ENCODE measurements at places on chromosomes 1 and 21.

DNA sequence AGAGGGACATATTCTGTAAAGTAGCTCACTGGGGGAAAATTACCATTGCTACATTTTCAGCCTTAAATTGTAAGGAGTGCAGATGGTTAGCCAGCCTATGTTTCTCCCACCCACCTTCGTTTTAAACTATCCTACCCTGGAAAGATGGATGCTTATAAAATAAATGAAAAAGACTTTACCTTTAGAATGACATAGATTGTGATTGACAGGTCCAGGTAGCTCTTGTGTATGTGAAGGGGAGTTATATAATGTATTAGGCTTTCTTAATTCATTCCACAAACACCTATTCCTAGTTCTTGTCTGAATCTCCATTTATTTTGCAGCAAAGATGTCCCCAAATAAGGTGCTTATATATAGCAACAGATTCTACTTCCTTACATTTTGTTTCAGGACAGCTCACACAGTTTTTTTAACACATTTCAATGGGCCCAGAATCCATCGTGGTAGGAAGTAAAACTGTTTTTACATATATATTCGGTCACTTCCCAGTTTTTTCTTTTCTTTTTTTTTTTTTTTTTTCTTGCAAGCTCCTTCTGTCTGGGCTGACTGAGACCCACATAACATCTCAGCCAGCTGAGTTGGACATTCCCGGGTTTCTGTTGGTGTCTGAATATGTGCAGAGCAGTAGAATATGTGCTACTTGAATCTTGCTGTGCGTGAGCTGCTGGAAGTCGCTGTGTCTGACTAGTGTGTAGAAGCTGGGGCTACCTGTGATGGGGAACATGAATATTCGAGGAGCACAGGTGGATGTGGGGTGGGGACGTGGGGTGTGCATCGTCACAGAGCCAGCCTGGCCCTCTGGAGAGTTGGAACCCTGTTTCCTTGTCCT lies 27.8 kb downstream of the UCK2 start:
- DNase-seq = no peak

GRCh38 chr1:201299968-201300367 lies 16.7 kb downstream of the PKP1 start:
- DNase-seq = no peak

DNA sequence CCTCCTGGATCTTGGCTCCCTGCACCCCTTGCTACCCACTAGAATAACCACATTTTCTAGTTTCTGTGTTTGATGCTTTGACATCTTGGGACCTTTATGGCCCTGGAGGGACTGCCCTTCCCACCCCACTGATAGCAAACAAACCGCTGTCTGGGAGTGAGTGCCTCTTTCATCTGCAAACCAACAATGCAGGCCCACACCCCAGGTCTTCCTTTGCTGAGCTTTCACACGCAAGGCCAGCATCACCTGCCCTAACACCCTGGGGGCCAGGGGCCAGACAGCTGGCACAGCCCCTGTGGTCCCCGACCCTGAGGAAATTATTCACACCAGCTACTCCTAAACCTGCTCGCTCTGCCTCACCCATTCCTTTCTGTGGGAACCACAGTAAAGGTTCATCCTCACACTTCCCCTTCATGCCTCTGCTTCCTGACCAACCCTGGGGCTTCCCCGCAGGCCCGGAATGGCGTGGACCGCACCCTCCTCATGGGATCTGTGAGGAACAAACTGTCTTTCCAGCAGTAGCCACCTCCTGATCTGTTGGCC lies 15.4 kb downstream of the SLC2A7 start:
- DNase-seq = no peak

DNA sequence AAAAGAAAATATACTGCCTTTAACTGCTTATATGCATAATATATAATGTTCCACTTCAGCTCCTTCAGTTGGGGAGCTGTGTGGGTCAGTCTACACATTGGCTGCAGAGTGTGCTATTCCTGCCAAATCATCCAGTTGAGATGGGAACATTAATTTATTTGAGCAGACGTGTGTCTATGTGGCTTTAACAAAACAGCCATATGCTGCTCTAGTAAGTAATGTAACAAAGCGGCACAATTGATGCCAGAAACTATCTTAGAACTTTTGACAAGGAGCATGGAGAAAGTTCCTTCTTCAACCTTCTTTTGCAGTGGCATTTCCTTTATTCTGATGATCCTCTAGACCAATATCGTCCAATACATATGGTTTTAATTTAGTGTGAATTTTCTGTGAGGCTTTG lies 285.9 kb upstream of the C1orf87 start:
- DNase-seq = no peak

DNA sequence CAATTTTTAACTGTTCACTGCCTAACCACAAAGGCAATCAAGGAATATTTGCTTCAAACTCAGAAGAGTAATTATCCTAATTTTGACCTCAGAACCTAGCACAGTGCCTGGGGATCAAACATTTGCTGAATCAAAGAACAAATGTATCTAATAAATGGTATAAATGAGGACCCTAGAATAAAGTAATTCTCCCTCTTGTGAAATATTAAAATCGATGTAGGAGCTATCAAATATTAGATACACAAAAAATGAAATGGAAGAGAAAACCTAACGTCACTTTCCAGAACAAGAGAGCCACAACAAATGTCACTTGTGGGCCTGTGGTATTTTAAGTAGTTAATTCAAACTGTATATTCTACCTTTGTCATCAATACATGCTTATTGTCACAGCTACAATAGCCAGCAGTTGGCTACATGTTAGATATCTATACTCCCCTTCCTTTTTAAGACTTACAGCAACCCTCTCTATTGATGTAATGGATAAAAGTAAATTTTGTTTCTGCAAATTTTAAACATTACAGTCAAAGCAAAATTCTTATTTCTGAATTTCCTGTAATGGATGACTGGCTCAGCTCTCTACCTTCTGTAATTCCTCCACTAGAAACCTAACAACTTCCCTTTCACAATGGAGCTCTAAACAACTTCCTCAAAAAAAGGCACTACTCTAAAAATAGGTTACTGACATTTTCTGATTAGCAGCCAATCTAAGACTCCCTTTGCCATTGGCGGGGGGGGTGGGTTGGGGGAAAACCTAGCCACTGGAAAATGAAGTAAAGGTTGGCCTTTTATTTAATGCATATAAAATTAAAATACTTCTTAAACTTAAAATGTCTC lies 37.6 kb downstream of the PUM1 start:
- no peak for DNase-seq

Data from activated CD4-positive, alpha-beta T cell treated with anti-CD3 and anti-CD28 coated beads, Interleukin-2, amount 50 U/mL, for 24 hours (primary cell).